ENCODE measurements at places on chromosomes 1 and 21. TPM values are rescaled to one million over a fixed set of nuclear protein-coding genes. Genes with fewer than 3 reads are reported as not detected.

GRCh38 chr1:75985827-75986226 lies 53.6 kb upstream of the ASB17 start:
- no peak for DNase-seq

- no peak for DNase-seq
These were observed 35.3 kb downstream of the CLCA4 start for GRCh38 chr1:86582161-86582560.

- peak; percentile 91 for DNase-seq
These were observed 2.5 kb upstream of the CERS2 start for GRCh38 chr1:150976879-150977694.

- DNase-seq: no peak
These were observed 237.1 kb downstream of the HHIPL2 start for GRCh38 chr1:222310836-222311235.

GRCh38 chr1:29824511-29825273 lies 588.4 kb downstream of the PTPRU start:
- DNase-seq: no peak

DNA sequence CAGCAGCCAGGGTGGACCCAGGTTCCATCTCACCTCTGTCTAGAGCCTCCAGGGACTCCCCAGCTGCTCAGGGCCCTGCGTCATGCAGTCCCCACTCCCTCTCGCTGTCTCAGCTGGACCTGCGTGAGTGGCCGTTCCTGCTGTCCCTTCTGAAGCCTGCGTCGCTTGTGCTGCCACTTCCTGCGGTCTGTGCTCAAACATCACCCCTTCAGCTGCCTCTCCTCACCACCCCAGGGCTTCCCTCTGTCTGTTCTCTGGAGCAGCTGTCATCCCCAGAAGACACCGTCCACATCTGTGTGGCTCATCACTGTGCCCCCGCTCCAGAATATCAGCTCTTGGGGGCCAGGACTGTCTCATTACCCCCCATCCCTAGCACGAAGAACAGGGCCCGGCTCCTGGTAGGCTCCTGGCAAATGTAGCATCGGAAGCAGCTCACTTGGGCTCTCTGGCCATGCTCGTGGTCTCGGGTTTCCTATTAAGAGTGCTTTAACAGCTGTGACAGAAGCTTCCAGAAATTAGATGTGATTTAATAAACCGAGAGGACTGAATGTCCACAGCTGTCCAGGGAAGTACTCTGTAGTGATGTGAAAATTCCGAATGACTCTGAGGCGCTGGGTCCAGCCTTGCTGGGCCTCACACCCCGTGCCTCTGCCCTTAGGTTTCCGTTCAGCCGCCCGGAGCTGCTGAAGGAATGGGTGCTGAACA lies 3.3 kb downstream of the THAP3 start:
- DNase-seq: no peak

DNA sequence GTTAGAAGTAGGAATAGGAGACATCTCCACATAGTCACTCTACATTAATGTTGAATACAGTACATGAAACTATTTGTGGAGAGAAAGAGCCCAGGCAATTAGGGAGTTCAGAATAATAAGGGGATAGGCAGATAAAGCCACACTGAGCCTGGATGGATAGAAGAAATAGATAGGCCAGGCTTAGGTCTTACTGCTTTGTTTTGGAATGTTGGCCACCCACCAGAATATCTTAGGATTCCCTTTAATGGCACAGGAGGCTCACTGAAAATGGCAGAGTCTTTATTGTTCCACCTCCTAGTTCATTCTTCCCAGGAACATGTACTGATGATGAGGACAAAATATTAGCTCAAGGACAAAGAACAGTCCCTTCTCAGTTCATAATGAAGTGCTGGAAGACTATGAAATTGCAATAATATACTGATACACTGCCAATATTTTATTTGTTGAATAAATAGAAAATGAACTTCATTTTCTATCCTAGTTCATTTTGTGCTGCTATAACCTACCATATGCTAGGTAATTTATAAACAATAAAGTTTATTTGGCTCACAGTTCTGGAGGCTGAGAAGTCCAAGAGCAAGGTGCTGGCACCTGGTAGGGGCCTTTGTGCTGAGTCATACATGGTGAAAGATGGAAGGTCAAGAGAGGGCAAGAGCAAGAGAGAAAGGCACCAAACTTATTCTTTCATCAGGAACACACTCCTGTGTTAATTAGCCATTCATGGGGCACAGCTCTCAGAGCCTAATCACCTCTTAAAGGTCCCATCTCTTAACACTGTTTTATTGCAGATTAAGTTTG lies 87.3 kb downstream of the TBX15 start:
- DNase-seq: no peak

DNA sequence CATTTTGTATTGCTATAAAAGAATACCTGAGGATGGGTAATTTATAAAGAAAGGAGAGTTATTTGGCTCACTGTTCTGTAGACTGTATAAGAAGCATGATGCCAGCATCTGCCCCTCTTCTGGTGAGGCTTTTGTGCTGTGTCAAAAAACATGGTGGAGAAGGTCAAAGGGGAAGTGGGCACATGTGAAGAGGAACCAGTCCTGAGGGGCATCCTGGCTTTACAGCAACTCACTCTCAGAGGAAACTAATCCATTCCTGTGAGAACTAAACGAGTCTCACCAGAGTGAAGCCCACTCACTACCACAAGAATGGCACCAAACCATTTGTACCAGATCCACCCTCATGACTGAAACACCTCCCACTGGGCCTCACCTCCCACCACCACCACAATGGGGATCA lies 18.8 kb upstream of the SELP start:
- no peak for DNase-seq

DNA sequence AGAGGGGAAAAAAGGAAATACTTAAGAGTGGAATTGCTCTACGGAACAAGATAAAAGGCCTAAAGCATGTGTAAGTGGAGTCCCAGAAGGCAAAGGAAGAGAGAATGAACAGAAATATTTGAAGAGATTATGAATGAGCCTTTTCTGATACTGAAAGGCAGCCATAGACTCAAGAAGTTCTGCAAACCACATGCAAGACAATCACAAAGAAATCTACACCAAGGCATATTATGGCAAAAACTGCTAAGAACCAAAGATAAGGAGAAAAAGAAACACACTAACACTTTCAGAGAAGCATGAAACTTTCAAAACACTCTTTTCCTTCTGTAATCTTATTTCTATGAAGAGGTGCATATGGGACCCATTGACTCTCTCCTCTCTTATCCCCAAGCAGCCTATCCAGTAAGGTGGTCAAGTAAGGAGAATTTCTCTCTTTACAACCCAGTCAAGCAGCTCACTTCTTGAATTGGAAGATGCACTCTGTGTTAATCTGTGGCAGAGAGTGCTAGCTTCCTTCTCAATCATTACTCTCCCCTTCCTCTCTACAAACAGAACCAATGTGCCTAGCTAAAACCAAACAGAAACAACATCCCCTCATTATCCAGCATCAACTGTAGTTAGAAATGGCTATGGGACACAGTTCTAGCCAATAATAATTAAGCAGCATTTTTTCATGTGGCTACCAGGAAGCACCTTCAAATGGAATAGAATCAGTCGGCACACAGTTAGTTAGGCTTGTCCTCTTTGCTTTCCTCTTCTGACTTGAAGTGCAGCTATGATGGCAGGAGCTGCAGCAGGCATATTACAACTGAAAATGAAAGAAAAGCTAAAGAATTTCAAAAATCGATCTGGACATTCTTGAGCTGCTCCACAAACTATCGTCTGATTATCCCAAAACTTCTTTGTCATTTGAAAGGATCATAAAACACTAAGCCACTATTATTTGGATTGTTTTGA lies 25.9 kb downstream of the KRTAP19-8 start:
- DNase-seq: no peak

GRCh38 chr1:182851825-182852224 lies 12.7 kb downstream of the DHX9 start:
- DNase-seq: no peak

DNA sequence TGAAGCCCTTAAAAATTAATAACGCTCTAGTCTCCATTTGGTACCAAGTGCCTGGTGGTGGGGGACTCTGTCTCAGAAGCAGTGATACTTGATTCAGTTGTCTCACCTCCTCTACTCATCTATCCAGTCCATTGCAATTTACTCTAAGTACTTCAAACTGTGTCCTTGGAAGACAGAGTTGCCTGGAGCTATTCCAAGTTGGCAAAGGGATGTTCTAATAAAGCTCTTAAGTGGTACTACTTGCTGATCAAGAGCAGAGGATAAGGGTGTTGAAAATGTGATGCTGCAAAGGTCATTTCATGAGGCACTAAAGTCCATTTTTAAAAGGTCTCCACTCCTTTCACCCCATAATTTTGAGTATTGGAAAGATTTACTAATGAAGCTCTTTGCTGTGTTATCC lies 142.2 kb downstream of the NFIA start:
- no peak for DNase-seq

DNA sequence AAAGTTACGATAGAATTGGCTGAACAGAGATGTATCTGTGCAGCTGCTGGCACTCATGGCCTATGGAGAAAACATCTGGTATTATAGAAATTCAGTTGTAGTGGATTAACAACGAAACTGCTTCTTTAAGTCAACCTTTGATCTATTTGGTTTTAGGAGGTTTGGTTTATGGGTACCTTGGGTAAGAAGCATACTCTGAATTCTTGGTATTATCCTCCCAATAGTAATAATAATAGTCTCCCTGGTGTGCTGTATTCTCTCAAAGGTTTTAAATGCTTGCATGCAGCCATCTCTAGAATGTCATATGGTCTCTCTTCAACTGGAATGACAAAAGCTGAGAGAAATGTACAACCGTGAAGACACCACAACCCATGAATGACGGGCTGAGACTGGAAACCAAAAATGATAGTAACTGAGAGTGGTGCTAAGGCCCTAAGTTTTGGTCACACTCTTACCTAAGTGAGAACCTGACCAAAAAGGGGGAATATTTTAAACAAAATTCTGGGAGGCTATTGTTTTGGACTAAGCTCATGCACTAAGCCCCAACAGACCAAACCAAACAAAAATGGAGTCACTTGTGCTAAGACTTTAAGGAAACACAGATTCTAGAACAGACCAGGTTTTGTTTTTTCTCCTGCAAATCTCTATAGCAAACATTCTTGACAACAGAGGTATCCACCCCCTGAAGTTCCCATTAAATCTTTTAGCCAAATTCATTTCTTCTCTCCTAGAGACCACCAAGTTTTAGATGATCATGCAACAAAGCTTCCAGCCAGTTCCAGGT lies 17.6 kb upstream of the TMEM61 start:
- DNase-seq: no peak

DNA sequence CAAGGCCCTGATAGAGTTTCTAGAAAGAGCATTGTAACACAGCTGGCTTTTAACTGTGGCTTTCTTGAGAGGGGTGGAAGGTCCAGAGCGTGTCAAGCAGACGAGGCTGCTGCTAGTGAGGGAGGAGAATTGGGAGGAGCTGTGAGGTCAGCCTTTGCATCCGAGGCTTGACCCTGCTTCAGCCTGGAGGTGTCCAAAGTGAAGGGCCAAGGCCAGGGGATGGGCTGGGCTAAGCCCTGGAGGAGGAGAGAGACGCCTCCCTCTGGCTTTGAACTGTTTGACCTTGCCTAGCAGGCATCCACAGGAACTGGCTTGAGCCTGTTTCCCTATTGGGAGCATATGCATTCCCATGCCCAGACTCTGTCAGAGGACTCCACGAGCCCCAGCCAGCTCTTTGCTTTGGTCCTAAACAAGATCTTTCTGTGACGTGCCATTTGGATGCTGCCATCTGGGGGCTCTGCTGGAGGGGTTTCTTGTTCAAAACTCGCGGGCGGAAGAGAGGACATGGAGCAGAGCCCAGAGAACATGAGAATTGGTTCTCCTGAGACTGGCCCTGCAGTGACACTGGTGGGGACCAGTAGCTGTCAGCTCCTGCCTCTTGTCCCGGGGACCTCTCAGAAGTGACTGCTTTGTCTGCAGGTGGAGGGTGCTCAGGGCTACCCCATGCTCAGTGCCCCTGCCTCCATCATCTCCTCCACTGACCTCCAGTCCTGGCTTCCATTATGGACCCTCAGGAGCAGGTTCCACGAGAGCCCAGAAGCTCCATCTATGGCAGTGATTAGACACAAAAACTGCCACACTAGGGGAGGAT lies 5.5 kb downstream of the ACTRT2 start:
- DNase-seq: no peak

DNA sequence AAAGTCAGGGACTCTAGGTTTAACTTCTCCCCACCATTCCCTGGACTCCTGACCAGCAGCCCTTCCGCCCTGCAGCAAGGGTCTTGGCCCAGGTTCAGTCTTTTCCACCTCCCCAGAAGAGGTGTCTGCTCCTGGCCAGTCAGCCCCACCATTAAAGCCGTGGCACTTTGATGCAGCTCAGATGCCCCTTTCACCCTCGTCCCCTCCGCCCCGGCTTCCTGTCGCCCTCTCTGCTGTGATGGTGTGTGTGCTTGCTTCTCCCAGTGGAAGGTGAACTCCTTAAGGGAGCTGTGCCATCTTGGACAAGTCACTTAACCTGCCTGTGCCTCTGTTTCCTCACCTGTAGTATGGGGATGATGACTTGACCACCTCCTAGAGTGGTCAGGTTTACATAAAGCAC lies 17.8 kb upstream of the TTC4 start:
- no peak for DNase-seq

- peak; percentile 6 for DNase-seq
These were observed 4.8 kb downstream of the ETV3 start for GRCh38 chr1:157133426-157133825.

- no peak for DNase-seq
These were observed 8.9 kb upstream of the OPRD1 start for GRCh38 chr1:28803051-28803450.

GRCh38 chr1:223209992-223210787 lies 67.1 kb upstream of the TLR5 start:
- no peak for DNase-seq

DNA sequence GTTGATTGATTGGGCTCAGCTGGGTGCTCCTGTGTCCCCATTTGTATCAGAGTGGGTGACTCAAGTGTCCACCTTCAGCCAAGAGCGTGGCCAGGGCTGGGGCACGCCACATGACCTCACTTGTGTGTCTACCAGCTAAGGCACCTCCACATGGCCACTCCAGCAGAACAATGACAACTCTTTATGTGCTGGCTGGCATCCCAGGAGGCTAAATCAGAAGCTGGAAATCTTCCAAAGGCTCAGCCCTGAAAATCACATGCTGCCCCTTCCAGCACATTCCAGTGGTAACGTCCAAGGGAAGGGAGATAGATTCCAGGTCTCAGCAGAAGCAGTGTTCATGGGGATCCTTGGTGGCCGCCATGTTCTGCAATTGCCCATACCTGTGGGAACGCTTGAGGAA lies 585.5 kb downstream of the AJAP1 start:
- no peak for DNase-seq

The SLC45A1 gene
- total RNA-seq: 0.27 TPM

The OMA1 gene
- 17.5 TPM for total RNA-seq

The DPM3 gene
- 63.0 TPM for total RNA-seq

The C8B gene
- not detected for total RNA-seq

The GBP6 gene
- total RNA-seq: under 0.01 TPM

The ZBTB18 gene
- total RNA-seq: 23.7 TPM

The UBXN10 gene
- 0.81 TPM for total RNA-seq

The NBPF10 gene
- total RNA-seq: 1.6 TPM

The GIPC2 gene
- 0.54 TPM for total RNA-seq

The C1orf115 gene
- total RNA-seq: 1.1 TPM

The LAPTM5 gene
- total RNA-seq: 352 TPM

The FBLIM1 gene
- total RNA-seq: 0.27 TPM

The DMBX1 gene
- not detected for total RNA-seq

The AKR7A3 gene
- 0.54 TPM for total RNA-seq

Measured in hematopoietic multipotent progenitor cell (in vitro differentiated cells).